ENCODE measurements at places on chromosomes 11 and 22.

DNA sequence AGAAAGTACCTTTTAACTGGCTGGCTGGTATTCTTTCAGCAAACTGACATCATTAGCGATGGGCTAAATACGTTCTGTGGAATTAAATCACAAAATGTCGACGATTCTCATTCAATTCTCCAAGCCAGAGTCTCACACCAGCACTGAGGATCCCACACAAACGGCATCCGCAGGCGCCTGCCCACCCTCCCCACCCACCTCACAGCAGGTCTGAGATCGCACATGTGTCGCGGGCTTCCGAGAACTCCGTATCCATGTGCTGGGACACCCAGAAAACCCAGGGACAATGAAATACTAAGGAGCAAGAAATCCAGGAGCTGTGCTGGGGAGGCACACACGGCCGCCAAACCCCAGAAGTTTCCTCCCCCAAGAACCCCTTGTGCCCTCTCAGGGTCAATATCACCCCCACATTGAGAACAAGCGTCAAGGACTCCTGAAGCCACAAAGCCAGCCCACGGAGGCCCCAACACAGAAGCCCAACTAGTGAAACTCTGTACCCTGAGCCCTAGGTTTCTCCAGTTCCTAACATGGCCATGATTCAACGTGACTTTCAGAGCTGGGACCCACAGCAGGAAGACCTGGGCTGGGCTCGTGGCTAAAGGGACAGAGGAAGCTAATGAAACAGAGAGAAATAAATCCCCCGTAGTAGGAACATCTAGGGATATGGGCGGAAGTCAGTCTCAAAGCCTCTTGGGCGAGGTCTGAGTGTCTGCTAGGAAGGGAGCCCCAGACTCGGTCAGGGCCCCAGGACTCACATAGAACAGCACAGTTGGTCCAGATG, 8.0 kb downstream of the TOLLIP start:
- DNase-seq: no peak

- no peak for DNase-seq
Measured at GRCh38 chr11:10418950-10419310, 36.1 kb upstream of the AMPD3 start.

DNA sequence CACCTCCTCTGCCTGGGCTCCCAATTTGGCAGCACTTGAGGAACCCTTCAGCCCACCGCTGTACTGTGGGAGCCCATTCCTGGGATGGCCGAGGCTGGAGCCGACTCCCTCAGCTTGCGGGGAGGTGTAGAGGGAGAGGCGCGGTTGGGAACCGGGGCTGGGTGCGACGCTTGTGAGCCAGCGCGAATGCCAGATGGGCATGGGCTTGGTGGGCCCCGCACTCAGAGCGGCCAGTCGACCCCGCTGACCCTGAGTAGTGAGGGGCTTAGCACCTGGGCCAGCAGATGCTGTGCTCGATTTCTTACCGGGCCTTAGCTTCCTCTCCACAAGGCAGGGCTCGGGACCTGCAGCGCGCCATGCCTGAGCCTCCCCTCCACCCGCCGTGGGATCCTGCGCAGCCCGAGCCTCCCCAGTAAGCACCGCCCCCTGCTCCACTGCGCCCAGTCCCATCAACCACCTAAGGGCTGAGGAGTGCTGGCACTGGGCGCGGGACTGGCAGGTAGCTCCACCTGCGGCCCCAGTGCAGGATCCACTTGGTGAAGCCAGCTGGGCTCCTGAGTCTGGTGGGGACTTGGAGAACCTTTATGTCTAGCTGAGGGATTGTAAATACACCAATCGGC, 58.3 kb upstream of the DEFB108B start:
- no peak for DNase-seq

DNA sequence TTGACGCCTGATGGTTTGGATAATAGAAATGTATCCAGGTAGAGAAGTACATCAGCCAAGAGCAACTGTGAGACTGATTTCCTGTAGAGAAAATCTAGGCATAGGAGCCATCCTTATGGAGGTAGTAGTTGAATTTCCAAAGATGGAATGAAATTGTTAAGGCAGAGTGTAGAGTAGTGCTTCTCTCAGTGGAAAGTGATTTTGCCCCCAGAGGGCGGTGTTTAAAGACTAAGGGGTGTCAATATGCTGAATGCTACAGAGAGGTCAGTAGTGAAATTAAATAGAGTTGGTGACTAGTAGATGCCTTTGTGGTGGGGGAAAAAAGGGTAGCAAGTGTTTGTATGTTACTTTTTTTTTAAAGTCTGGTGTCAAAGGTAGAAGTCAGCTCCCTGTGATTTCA, 54.5 kb downstream of the TRIM44 start:
- DNase-seq: no peak

GRCh38 chr11:80415580-80415979, 974.8 kb upstream of the TENM4 start:
- DNase-seq: no peak

DNA sequence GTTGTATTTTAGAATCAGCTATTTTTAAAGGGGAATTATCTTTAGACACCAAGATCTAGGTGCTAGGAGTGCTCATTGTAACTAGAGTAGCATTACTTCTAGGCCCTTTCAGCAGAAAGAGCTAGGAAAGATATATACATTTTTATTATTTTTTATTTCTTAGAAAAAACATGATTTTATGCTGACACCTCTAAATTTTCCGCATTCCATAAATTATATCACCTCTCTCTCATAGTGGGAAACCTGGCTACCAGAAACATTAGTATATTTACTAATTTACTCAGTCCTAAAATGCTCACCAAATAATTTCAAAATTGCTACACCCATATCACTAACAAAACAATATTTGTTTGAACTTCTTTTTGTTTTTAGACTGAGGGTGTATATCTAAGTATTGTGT, 32.1 kb upstream of the SLC36A4 start:
- DNase-seq: no peak

- DNase-seq: no peak
Measured at GRCh38 chr11:132095230-132096131, 725.1 kb downstream of the NTM start.

- no peak for DNase-seq
Measured at GRCh38 chr11:130761560-130762220, 154.6 kb downstream of the SNX19 start.

DNA sequence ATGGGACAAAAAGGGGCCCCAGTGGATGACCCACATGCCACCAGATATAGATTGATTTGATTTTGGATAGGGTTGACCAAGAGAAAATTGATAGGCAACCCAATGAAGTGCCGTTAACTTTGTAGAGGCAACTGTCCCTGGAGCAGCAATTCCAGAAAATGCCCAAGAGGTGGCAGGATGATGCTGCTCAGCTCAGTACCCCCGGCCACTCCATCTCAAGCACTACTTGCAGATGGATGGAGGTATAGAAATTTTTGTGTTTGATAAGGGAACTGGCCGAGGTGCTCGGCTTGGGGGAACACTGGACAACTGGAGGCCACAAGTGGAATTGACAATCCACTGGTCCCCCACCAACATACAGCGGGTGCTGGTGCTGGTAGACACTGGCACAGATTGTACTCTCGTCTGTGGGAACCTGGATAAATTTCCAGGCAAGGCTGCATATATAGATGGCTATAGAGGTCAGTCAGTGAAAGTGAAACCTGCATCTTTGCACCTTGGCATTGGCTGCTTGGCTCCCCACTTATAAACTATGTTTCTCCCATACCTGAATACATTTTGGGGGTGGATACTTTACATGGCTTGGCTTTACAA, 86.3 kb downstream of the CCDC83 start:
- DNase-seq: no peak

DNA sequence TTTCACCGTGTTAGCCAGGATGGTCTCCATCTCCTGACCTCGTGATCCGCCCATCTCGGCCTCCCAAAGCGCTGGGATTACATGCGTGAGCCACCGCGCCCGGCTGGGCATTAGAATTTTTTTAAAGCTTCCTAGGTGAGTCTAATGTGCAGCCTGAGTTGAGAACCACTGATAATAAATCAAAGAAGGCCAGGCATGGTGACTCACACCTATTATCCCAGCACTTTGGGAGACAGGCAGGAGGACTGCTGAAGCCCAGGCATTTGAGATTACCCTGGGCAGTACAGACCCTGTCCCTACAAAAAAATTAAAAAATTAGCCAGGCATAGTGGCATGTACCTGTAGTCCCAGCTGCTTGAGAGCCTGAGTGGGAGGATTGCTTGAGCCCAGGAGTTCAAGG, 13.7 kb downstream of the MEI1 start:
- DNase-seq: no peak

DNA sequence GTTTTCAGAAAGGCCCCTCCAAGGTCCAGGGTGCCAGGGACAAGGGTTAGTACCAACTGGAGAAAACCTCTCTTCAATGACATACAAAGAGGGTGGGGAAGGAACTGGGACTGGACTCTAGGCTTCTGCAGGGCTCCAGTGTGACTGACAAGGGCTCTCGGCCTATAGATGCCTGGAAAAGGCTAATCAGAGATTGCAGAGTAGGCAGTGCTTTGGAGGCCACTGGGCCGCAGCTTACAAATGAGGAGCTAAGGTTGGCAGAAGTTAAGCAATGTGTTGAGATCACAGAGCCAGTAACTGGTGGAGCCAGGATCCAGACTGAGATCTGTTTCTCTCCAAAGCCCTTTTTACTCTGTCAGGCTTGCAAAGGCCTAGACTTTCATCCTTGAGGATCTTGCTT, 7.4 kb upstream of the DGKZ start:
- no peak for DNase-seq

DNA sequence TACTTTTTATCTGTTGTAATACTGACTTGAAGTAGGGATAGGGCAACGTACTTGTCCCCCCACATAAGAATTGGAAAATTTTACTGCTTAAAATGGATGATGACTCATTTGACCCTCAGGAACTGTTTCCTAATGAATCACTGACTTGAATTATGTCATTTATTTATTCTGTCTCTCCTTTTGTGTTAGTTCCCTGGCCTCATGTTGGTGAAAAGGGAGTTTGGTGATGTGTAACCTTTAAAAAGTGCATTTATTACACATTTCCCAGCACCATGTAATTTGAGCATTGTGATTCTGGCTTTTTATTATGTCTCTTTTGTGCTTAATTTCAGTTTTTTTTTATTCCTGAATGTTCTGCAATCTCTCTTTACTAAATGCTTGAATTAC, 20.3 kb upstream of the PGM2L1 start:
- DNase-seq: no peak

- no peak for DNase-seq
Measured at GRCh38 chr11:17406082-17406817, 17.8 kb upstream of the KCNJ11 start.

- no peak for DNase-seq
Measured at GRCh38 chr11:114166897-114167323, 107.4 kb downstream of the ZBTB16 start.

- DNase-seq: peak; percentile 50
Measured at GRCh38 chr11:83070731-83071566, 748 bp downstream of the RAB30 start.

- no peak for DNase-seq
Measured at GRCh38 chr11:44849922-44850321, 100.8 kb downstream of the TP53I11 start.

DNA sequence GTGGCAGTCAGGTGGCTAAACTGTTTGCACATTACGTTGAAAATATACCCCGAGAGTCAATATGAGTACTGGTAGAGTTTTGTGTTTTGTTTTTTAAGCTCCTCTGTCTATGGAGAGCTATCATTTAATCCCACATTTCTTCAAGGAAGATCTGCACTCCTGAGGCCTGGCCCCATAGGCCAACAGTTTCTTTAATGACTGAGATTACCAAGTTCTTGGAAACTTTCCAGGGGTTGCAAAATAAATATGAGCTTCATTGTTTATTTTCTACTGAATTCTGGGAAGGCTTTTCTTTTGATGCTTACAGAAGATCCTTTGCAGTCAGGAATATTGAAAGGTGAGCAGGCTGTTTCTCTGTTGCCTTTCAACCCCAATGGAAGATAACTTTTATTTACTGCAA, 452.0 kb downstream of the JRKL start:
- no peak for DNase-seq

GRCh38 chr11:10317151-10317755, 12.4 kb downstream of the ADM start:
- no peak for DNase-seq

DNA sequence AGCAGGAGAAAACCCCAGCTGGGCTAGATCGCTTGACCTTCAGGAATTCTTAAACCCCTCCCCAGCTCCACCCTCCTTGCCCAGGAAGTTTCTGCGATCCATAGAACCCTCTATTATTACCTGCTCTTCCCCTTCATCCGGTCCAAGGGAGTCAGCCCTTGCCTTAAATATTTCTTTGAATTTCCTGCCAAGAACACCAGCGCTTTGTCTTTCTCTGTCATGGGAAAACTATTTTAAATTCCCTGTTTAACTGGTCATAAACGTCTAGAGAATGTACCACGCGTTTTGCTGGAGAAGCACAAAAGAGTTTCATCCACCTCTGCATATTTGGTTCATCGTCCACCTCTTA, 496 bp upstream of the TRAF6 start:
- DNase-seq: no peak

- no peak for DNase-seq
Measured at GRCh38 chr11:65788821-65789220, 2.0 kb downstream of the OVOL1 start.

DNA sequence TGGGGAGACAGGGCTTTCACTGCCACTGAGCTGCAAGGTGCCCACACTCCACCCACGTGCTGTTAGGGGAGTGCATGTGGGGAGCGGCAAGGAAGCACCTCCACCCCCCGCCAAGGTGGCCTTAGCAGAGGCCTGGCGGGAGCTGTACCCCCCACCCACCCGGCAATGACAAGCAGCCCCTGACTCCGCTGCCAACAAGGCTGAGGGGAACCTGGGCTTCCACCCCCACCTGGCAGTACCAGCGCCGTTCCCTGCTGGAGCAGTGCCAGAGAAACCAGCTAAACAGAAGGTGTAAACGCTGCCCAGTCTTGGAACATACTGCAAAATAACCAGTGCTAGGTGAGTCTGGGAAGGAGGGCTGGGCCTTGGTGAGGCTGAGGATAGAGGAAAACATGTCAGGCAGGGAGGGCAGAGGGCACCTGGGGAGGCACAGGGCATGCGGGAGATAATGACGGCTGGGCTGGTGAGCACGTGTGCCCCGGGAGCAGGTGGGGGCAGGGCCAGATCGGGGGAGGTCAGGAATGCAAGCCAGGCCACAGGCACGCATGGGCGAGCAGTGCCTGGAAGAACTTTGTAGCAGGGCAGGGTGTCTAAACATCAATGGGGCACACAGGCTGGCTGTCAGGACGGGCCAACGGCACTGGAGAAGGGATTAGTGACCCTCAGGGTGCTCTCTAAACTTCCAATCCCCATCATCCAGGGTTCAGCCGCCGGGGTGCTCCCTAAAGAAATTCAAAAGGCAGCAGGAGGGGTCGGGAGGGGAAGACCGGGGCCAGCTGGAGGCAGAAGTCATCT, 6.6 kb downstream of the CERK start:
- peak; percentile 72 for DNase-seq

- no peak for DNase-seq
Measured at GRCh38 chr22:35349704-35350538, 31.0 kb upstream of the HMOX1 start.

DNA sequence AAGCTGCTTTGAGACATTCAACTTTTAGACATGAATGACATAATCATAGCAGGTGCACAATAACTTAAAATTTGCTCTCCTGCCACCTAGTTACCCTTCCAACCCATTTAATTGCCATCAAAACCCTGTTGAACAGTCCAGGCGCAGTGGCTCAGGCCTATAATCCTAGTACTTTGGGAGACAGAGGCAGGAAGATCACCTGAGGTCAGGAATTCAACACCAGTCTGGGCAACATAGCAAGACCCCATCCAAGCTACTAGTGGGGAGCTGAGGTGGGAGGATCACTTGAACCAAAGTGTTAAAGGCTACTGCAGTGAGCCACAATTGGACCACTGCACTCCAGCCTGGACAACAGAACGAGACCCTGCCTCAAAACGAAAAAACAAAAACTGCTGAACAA, 4.0 kb upstream of the PHF21A start:
- DNase-seq: no peak
